ENCODE measurements at places on chromosomes 1 and 21.

DNA sequence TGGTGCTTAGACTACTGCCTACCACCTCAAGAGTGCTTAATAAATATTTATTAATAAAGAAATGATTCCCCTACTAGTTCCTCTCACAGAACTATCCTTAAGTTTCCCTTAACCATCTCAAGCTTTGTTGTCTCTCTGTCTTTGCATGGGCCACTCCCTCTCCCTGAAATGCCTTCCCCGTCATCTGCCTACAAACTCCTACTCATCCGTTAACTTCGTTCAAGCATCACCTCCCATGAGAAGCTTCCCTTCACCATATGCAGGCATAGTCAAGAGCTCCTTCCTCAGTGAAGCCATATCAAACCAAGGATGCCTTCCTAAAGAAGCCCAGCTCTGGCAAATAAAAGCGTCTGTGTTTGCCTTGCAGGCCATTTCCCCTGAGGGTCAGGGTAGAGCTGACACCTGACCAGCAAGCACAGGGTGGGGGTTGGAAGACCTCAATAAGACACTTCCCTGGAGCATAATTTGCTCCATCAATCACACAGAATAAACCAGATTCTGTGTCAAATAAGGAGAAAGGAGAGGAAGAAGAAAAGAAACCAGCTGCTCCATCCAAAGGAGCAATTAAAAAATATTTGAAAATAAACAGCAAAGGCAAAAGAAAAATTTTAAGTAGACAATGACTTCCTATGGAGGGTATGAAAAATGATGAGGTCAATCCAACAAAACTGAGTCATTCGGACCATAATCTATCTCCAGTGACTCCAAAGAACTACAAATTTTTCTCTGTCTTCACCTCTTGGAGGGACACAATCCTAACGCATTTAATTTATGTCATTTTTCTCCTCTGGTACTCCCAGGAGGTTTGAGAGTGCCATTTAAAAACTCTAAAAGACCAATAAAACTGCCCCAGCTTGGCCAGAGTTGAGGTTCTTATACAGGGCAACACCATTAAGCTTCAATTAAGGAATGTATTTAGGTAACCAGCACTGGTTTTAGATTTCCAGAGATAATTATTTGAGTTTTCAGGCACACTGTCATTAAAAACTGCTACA, 303.6 kb downstream of the KCNH1 start:
- DNase-seq = no peak

DNA sequence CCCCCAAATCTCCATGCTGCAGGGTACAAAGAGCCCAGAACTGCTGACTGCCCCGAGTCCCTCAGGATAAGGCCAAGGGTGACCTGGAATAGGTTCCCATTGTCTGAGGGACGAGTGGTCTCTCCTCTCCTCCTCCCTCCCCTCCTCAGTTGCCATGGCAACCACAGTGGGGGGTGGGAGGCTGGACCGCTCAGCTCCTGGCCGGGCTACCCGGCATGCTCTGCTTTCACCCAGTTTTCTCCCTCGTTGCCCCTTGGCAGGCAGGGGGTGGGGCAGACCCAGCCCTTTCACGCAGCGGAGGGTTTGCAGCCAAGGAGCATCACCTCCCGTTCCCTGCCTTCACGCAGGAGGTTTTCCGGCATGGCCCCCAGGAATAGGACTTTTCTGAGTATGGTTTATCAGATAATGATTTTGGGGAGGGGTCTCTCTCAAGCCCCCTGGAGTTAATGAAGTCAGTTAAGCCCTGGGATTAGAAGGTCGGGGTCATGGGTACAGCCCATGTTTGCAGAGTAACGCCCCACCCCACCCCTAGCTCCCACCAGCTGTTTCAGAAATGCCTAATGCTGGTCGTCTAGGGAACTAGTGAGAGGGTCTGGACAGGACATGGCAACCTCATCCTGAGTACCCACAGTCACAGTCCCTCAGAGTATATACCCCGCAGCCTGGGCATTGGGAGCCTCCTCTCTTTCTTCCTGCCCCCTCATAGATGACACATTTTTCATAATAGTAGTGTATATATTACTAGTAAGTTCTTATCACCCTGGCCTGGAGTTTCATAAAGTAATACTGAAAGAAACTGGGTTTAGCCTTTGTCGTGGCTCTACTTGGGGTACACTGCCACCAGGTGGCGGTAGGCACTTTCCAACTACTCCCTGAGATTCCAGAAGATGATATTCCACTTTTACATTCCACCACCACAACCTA, 20.7 kb downstream of the C1QB start:
- DNase-seq = peak; percentile 43

DNA sequence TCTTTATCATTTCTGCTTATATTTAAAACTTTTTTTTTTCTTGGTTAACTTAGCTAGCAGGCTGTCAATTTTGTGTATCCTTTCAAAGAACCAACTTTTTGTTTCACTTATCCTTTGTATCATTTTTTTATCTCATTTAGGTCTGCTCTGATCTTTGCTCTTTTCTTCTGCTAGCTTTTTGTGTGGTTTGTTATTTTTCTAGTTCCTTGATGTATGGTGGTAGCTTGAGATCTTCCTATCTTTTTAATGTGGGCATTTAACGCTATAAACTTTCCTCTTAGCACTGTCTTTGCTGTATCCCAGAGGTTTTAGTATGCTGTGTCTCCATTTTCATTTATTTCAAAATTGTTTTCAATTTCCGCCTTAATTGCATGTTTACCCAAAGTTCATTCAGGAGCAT, 36.5 kb downstream of the FOXJ3 start:
- DNase-seq = no peak

GRCh38 chr1:28860332-28861073, 48.5 kb downstream of the OPRD1 start:
- peak; percentile 57 for DNase-seq

DNA sequence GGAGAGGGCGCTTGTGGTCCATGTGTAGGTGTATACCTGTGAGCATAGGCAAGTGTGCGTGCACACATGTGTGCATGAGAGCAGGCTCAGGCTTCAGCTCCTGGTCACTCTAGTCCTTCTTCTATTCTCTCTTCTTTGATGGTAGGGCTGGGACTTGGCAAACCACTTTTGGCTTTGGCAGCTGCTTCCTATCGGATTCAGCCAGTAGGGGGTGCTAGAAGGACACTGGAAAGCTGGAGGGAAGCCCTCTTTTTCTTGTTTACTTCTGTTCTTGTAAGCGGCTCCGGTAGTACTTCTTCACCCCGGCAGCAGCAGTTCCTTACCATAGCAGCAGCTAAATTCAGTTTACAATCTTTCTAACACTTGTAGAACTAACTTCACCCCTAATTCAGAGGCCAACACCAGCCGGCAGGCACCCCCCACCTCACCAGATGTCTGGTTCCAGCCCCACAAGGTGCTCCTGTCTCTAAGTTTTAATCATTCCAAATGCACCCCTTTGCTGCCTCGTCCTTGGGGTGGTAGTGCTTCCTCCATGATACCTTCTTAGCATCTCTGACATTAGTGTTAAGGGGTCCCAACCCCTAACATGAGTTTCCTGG, 25.1 kb downstream of the NENF start:
- no peak for DNase-seq

DNA sequence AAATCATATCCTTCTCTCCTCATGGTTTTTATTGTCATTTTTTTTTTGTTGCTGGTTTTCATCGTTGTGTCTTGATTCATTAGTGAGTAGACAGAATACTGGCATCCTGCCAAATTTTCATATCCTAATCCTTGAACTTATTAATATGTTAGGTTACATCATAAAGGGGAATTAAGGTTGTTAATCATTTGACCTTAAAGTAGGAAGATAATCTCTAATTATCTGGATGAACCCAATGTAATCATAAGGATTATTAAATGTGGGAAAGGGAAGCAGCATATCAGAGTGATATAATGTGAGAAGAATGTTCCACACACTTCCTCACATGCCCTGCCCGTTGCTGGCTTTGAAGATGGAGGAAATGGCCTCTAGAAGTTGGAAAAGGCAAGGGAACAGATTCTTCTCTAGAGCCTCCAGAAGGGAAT, 299.7 kb downstream of the HMCN1 start:
- DNase-seq = peak; percentile 77

- no peak for DNase-seq
These were observed 418.9 kb upstream of the PRMT6 start for GRCh38 chr1:106637566-106637965.

DNA sequence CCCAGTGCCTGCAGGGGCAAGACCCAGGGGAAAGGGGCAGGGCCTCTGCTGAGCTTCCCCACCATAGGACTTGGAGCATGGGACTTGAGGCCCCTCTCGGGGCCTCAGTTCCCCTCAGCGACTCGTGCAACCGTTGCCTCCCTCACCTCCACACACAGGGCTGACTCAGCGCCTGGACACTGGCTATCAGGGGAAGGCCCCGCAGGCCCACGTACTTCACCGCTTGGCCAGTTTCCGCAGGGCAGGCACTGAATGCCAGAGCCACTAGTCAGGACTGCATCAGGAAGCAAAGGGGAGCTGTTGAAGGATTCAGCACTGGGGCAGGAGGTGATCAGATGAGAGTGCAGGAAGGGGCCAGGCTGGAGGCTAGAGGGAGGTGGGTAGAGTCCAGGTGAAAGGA, 15.5 kb upstream of the FAM131C start:
- DNase-seq = peak; percentile 97

DNA sequence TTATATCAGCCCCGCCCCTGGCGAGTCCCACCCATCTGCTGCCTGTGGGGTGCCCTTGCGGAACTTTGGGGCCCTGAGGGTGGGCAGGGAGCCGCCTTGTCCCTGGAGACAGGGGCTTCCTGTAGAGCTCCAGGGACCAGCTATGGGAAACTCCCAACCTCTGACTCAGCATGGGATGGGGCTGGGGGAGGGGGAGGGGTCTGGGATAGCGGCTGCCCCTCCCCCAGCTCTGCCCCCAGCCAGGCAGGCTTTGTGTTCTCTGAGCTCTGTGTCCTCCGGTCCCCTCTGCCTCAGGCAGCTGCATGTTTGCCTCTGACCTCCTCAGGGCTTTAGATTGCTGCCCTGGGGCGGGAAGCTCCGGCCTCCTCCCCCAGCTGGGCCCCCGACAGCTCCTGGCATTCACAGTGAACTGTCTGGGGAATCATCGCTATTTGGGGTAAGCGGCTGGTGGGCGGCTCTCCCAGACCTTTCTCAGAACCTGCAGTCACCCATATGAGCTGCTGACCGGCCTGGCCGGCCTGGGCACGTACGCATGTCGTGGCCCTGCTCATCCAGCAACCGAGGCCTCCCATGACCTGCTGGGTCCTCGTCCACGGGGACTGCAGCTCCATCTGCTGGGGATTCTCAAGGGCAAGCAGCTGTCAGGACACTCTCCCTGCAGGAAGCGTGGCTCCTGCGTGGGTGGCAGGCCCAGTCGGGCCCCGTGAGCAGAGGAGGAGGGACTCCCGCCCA, 17.1 kb downstream of the ARHGEF16 start:
- DNase-seq = peak; percentile 55

DNA sequence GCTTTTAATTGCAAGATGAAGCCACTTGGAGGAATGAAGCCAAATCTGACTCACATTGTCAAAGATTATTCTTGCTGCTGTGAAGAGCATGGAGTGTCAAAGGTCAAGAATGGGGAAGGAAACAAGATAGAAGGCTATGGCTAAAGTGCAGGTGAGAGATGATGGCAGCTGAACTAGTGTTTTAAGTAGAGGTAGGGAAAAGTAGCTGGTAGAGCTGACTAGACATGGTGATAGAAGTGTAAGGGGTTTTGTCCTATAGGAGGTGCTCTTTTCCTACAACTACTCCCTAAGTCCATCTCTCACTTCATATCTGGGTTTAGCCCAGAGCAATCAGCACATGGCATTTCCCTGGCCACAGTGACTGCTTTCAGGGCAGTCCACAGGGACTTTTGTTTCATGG, 11.8 kb downstream of the UBE2T start:
- DNase-seq = no peak

GRCh38 chr1:48870596-48870995, 93.9 kb upstream of the BEND5 start:
- no peak for DNase-seq
